Dermis blood vessel endothelial cell (primary cell): ENCODE measurements at places on chromosomes 5 and 9. TPM values are rescaled to one million over a fixed set of nuclear protein-coding genes. Genes with fewer than 3 reads are reported as not detected.

Gene GTF3C4
- total RNA-seq = 13.1 and 20.1 TPM in 2 replicates

- peak; percentile 42 for DNase-seq
Measured at GRCh38 chr5:148290271-148291195, 21.7 kb upstream of the SPINK7 start.

Gene LPAR1
- 0.05 and 0.17 TPM in 2 replicates for total RNA-seq

DNA sequence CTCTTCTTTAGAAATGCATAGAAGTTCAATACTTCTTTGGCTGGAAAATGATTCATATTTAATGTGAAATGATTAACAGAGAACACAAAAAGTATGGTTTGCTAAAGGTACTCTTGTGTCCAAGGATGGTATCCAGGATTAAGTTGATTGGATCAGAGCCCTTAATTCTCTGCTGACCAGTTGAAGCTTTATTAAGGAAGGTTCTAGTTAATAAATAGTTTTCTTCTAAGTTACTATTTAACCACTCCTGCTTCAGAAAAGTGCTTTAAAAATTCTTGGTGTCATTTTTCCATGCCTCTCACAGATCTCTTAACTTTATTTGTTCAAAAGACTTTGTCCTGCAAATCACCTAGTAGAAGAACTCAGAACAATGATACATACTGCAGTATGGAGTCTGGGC lies 134.3 kb downstream of the MEF2C start:
- DNase-seq = no peak

Gene REEP2
- total RNA-seq = 0.68 and 1.5 TPM in 2 replicates

DNA sequence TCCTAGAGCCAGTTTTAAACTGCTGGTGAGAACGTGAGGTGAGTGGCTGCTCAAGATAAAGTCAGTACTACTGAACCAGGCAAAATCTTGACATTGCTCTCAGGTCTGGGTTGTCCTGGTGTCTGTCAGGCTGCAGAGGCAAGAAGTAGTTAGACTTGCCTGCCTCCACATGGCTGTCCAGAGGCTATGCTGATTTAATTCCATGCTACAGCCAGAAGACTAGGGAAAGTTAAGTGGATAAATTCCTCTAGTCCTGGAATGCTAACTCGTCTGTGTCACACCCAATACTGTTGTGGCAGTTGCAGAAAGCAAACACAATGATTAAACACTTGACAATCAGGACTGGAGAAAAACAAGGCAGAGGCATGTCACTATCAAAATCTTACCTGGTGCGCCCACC lies 118.9 kb downstream of the ACER2 start:
- DNase-seq = no peak
